ENCODE measurements at places on chromosomes 5 and 9.

DNA sequence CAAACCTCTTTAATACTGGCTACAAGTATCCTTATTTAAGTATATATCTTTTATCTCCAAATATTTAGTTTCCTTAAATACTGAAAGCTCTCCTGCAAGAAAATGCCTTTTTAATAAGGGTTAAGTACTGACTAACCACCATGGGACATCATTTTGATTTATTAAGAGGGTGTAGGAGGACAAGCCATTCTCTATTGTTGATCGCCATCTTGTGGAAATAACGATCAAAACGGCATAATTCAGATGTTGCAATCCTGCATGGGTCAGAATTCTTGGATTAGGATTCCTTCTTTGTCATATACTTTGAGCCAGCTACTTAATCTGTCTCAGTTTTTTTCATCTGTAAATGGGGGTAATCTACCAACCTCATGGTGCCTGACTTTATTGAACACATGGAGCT lies 28.7 kb upstream of the C5orf46 start:
- no peak for DNase-seq

- no peak for DNase-seq
Measured at GRCh38 chr5:162393534-162393933, 326.0 kb downstream of the GABRG2 start.

DNA sequence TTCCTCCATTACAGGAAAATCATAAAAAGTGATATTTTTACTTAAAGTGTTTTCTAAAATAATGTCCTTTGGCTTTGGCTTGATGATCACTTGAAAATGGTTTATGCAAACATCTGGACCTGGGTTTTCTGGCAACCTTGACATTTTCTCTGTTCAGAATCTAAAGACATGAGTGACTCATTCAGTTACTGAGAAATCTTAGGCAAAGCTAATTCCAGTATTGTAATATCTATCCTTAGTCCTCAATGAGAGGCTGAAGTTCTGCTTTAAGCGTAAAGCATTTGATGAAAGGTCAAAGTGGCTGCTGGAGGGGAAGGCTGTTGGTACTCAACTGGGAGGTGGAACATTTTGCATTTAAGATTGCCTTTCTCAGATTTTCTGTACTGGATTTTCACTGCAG lies 2.3 kb downstream of the MAN2A1 start:
- no peak for DNase-seq

GRCh38 chr5:114054594-114054993 lies 307.3 kb upstream of the KCNN2 start:
- no peak for DNase-seq

- DNase-seq, result no peak
Measured at GRCh38 chr9:136711751-136712689, at the start of gene DIPK1B. DIPK1B (plus strand) TSS chr9:136712572; CDS start chr9:136712666, 94 bp downstream.

- no peak for DNase-seq
Measured at GRCh38 chr5:73215531-73215890, 42.5 kb downstream of the TMEM174 start.

GRCh38 chr5:44933686-44934085 lies 124.9 kb downstream of the MRPS30 start:
- DNase-seq, result no peak

DNA sequence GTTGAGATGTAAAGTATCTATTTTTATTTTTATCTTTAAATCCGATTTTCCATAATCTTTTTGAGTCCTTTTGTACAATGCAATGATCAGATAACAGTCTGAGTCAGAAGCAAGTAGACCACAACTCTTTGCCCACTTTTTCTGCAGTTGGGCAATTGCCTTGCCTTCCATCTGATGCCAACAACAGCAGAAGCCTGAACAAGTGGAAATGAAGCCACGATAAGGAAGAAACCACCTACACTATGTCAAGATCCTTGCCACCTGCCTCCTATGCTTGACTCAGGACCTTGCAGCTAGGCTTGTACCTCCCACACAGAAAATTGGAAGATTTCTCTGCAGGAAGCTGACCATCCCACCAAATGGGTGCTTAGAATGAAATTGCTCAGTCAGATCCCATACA lies 78.6 kb downstream of the ANXA1 start:
- DNase-seq, result no peak

DNA sequence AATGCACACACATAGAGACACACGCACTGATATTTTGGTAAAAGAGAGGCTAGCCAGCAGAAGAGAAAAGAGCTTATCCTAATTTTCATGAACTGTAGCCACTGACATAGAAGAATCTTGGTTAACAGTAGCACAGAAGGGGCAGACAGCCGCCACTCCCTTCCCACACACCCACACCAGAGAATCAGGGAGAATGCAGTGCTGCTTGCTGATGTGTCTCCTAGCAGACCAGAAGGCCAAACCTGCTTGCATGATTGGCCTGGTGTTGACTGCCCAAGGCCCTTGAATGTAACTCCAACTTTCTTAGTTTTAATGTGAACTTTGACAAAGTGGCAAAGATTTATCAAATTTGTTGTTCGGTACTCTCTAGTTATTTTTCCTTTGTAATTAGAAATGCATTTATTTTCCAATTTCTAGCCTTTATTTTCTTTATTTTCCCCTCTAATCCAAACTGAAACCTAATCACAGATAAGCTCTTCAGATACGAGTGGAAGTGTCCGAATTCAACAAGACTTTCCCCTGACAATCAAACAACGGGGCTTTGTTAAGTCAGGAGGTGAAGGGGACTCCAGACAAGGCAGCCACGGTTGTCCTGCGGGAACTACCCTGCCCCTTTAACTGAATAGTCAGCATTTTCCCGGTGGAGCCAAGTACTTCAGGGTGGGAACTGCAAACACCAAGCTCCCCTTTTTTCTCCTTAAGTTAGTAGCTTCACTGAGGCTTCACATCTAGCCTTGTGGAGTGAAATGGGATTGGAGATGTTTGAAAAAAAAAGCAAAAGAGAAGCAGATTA lies 81.9 kb upstream of the CTSL start:
- no peak for DNase-seq

GRCh38 chr5:28917631-28918030 lies 1879.2 kb upstream of the CDH9 start:
- DNase-seq, result no peak

GRCh38 chr5:169933127-169933526 lies 47.2 kb downstream of the INSYN2B start:
- no peak for DNase-seq

DNA sequence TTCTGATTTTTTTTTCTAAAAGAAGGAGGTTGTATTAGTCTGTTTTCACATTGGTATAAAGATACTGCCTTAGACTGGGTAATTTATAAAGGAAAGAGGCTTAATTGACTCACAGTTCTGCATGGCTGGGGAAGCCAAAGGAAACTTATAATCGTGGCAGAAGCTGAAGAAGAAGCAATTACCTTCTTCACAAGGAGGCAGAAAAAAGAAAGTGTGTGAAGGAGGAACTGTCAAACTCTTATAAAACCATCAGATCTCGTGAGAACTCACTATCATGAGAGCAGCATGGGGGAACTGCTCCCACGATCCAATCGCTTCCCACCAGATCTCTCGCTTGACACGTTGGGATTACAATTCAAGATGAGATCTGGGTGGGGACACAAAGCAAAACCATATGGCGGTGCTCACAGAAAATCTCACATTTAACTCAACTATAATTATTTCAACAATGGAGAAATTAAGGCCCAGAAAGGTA lies 27.1 kb downstream of the DPYSL3 start:
- DNase-seq, result no peak

- DNase-seq, result no peak
Measured at GRCh38 chr5:121962347-121962670, 534 bp downstream of the SRFBP1 start.

GRCh38 chr5:98604721-98605425 lies 168.6 kb upstream of the RGMB start:
- no peak for DNase-seq

DNA sequence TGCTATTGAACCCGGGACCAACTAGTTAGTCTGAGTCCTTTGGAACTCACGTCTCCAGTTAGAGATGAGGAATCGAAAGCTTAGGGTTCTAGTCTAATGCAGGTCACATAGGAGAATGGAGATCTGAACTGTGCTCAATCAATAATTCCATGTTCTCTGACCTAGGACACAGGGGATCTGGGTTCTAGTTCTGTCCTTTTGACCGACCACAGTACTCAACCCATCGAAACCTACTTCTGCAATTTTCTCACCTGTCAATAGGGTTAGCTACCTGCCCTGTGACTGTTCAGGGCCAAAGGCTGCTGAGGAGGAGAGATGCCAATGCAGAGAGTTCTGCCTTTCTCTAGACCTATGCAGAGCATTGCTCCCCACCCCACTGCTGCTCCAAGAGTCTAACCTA lies 187.7 kb downstream of the CDK5RAP2 start:
- no peak for DNase-seq

- DNase-seq, result no peak
Measured at GRCh38 chr9:20906326-20906725, 125.1 kb downstream of the HACD4 start.

- no peak for DNase-seq
Measured at GRCh38 chr9:4130166-4130565, 169.7 kb downstream of the GLIS3 start.

DNA sequence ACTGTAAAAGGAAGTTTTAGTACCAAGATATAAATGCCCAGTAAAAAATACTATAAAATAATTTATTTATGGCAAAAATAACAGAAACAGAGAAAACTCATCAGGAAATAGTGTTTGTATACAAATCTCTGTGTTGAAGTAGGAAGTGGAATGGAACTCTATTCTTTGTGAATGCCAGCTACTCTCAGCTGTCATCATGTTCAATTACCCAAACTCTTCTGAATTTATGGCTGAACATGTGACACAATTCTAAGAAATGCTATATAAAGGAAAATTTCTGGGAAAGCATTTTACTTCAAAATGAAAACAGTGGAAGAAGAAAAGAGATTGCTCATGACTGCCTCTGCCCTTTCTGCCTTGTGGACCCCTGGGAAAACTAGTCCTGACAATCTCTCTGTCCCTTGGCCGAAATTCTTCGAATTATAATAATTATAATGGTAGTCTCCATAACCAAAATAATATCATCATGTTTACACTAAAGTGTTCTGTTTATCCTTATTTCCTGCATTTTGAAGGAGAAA lies 522.3 kb upstream of the ST8SIA4 start:
- no peak for DNase-seq

DNA sequence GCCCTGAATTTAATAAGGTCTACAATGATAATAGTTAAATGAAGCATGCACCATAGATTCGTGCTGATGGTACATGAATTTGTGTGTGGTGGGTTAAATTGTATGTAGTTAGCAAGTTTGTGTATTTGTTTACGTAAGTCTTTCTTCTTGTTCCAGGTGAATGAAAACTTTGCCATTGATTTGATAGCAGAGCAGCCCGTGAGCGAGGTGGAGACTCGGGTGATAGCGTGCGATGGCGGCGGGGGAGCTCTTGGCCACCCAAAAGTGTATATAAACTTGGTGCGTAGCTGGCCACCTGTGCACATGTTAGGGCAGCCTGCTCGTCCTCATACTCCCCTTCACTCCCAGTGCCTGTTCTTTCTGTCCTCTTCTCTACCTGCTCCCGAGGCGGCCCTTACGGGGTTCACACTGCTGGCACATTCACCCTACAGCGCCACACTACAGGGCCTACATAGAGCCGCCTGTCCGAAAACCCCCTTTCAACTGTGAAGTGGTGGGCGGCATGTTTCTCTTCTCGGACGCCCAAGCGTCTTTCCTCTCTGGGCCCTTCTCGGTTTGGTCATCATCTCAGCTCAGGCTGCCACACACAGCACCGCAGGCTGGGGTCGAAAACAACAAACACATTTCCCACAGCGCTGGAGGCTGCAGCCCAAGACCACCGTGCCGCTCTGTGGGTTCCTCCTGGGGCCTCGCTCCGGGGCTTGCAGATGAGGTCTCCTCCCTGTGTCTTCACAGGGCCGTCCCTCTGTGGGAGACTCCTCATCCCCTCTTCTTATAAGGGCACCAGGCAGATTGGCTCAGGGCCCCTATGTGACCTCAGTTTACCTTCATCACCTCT lies 13.2 kb downstream of the NDUFS6 start:
- no peak for DNase-seq

- no peak for DNase-seq
Measured at GRCh38 chr5:151624476-151624875, 33.3 kb upstream of the FAT2 start.

DNA sequence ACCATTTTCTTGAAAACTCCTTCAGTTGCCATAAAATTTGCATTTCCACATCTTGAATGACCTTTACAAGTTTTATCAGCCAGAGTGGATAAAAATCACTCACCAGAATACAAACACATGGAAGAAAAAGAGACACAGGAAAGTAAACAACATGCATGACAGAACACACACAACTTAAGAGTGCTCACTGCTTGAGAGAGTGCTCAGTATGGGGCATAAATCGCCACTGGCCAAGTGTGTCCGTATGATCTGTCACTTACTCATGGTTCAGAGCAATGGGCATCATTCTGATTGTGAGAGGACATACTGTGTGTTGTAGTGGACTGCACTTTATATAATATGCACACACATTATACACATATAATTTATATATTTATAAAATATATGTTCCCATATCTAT lies 155.6 kb upstream of the NTRK2 start:
- DNase-seq, result no peak

DNA sequence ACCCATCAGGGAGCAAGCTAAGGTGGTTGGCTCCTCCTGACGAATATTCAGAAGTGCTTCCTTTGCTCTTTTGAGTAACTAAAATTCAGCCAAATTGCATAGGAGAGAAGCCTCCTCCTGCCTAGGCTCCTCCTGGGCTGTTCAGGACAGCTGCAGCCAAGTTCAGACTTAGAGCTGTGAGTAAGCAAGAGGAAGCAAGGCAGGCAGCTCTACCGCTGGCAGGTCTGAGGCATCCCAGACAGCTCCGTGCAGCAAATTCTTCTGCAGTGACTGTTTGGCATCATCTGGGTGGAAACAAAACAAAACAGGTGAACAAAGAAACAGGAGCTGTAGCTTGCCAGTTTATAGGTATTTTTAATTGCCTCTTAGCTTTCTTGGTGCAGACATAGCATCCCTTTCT lies 421.0 kb downstream of the GADD45G start:
- no peak for DNase-seq

DNA sequence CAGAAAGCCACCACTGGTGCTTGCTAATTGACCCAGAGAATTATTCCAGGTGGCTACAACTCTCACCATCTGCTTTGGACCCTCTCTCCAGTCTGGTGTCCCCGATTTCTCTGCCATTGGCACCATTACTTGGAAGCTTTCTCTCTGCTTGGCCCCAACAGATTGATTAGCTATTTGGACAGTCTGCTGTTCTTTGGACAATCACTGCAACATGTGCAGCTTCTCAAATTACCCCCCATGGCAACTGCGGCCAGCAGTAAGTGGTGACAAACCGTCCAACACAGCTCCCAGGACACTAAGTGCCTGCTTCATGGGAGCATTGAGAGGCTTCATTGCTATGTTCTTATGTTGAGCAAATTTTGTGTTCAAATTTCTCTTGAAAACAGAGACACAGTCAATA lies 309.8 kb downstream of the TAF11L14 start:
- no peak for DNase-seq
